ENCODE measurements at places on chromosomes 3 and 15.

DNA sequence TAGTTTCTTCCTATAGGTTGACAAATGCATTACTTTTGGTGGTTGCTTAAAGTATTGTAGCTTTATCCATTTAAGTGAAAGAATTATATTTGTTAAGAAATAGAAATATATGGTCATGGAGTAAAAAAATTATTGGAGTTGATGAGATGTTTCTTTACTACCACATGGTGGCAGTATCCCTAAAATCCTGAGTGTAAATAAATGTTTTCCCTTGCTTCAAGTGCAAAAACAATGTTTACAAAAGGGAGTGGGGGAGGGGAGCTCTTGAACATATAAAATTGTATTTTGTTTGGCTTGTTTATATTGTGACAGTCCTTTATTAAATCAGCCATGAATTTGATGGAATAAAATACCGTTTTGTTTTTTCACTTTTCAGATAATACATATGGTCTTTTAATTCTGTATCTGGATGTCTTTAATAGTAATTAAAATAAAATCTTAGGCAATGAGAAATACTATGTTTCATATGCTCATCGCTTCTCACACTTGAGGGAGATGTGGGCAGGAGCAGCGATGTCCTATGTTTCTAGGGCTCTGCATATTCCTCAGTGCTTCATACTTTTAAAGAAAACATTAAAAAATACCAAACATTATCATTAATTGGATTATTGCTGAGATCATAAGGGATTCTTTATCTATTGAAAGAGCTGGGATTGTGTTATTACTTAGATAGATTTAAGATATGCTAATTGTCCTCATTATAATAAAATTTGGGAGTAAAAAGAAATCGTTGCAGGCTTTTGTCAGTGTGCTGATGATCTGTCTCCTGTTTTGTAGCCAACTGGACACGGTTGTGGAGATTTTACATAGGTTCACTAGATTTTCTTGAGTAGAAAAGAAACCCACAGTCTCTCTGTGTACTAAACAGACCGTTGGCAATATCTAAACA, 349.7 kb downstream of the TUSC7 start:
- no peak for DNase-seq

- no peak for DNase-seq
These were observed 130.1 kb upstream of the BHLHE40 start for GRCh38 chr3:4849136-4849535.

DNA sequence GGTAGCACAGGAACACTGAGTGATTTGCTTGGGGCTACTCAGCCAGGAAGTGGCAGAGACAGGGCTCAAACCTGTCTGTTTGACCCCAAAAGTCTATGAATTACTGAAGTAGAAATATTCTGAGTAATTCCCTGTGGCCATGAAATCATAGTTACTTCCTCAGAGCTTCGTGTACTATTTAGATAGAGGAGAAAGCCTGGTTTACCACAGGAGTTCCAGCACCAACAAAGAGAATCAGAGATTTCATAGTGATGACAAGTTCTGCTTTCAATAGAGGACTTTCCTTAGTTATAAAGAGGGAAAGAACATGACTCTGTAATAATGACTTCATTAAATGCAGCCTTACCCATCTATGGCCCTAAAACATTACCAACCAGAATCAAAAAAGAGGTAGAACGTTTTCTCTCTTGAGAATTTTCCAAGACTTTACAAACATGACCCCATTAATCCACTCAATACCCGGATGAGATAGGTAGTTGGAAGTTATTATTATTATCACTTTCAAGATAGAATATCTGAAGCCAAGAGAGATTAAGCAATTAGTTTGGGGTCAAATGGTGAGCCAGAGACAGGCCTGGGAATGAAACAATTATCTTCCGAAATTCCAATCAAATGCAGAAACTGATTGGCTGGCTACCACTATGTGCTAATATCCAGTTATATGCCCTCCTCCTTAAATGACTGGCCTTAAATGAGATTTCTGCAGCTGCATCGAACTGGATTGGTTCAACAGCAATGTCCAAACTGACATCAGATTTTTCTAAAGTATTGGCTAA, 13.6 kb upstream of the WNT5A start:
- DNase-seq, result no peak

GRCh38 chr15:57495041-57495440, 96.7 kb upstream of the MYZAP start:
- no peak for DNase-seq

GRCh38 chr3:55860049-55860721, 373.1 kb upstream of the WNT5A start:
- no peak for DNase-seq

DNA sequence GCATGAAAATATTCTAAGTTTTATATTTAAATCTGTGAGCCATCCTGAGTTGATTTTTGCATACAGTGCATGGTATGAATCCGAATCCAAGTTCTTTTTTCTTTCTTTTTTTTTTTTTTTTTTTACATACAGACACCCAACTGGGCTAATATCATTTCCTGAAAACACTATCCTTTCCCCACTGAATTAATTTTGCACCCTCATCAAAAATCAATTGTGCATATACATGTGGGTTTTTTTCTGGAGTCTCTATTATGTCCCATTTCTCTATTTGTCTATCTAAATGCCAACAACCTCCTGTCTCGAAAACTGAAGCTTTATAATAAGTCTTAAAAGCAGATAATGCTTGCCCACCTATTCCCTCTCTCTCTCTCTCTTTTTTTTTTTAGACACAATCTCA, 5.9 kb upstream of the ABI3BP start:
- no peak for DNase-seq

DNA sequence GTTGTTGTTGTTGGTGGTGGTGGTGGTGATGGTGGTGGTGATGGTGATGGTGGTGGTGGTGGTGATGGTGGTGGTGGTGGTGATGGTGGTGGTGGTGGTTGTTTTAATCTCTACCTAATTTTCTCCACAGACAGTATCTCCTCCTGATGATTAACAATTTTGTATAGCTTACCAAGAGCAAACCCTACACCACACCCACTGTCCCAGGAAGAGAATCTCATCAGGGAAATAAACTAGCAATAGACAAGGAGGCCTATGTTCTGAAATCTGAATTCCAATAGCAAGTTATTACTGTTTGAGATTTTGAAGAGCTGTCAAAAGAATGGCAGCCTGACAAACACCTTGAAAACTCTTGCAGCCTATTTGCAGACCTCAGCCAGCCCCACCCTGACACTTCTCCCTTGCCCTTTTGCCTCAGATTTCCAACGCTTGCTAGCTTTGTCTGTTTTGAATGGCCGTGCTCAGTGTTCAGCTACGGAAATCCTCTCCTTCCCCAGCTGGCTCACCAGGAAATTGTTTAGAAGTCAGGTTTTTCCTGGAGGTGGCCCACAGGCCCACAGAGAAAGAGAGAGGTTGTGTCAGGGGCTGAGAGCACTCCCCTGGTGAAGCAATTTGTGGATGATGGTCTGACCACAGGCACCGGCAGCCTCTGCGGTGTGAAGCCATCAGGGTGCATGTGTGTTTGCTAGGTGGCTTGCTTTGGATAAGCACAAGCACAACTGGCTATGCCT, 101.6 kb downstream of the MAGI1 start:
- DNase-seq, result no peak

DNA sequence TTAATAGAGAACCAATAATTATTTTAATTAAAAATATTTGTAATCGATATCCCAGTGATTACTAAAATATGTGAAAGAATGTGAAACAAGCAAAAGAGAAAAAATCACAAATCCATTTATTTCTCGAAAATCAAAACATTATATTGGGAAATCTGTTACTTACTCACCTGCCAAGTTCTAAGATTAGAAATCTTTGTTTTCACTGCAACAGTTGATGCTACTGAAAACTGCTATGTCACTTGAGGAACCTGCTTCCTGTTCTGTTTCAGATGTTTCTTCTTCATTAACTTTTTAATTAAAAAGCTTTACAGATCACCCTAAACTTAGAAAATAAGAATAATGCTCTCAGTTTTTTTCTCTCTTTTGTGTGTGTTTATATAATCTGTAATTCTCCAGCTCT, 13.7 kb upstream of the DPH6 start:
- DNase-seq, result no peak

DNA sequence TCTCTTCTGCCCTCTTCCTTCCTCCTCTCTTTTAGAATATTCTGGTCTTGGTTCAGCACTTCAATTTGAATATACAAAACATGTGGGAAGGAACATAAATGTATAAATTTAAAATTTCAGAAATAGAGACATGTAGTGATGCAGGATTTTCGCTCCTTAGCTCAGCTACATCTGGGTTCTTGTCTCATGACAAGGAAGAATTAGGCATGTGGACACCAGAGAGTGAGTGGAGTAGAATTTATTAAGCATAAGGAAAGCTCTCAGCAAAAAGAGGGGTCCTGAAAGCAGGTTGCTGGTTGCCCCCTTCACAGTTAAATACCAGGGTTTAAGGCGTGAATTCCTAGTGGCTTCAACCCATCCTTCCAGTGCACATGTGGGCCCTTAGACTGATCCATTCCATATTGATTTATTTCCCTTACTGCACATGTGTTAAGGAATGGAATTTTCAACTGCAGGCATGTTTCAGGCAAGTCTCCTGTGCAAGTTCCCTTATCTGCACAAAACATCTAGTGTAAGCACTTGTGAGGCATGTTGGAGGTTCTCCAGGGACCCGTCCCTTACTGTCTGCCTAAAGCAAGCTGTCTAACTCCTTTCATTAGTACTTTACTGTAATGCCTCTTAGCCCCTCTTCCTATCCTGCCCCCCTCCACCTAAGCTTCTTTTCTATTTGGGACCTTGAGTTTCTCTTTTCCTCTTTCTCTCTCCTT, 133.2 kb upstream of the STRIT1 start:
- no peak for DNase-seq

- DNase-seq, result no peak
These were observed 29.4 kb downstream of the ZNF589 start for GRCh38 chr3:48270306-48270705.

DNA sequence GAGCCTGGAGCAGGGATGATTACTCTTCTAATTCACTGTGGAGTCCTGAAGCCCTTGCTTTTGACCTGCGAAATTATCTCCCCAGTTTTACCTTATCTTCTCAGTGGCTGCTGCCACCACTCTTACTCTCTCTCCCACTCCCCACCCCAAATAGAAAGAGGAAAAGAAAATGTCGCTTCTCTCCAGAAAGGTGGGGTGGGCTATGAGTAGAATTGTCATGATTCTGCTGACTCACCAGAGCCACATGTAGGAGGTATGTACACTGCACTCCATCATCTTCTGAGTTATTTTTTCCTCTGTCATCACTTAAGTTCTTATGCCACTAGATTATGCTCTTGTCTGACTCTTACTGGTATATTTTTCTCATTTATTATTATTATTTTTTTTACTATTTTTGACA, 43.9 kb upstream of the TMEM158 start:
- DNase-seq, result no peak

DNA sequence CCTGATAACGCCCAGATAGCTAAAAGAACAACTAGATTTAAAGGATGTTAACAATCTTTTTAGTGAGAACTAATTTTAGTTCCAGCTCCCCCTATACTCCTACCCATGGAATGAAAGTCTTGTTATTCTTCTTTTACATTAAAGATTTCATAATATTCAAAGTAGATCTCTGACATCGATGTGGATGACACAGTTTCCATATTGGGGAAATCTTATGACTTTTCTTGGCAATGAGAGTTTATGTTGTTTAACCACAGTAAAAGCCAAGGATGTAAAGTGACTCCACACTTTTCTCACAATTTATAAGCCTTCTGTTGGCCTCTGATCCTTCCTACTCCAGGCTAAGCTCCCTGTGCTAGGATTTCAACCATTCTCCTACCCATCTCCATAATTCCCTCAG, 332.6 kb upstream of the KCNMB2 start:
- no peak for DNase-seq

DNA sequence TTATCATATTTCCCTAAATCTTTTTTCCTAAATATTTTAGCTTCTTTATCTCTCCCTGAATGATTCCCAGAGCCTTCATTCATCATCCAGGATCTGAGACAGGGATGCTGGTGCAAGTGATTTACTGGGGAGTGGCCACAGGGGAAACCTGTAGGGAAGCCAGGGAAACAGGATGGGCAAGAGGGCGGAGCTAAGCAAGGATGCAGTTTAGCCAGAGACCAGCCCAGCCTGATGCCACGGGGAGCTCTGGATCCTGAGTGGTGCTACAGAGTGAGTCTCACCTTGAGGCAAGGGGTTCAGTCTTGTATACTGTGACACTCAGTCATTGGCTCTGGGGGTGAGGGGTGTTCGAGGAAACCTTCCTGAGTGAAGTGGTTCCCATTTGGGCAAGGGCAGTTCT, 39.7 kb upstream of the LRRFIP2 start:
- DNase-seq, result no peak

GRCh38 chr3:93969443-93969842, 4.3 kb downstream of the PROS1 start:
- DNase-seq, result no peak

DNA sequence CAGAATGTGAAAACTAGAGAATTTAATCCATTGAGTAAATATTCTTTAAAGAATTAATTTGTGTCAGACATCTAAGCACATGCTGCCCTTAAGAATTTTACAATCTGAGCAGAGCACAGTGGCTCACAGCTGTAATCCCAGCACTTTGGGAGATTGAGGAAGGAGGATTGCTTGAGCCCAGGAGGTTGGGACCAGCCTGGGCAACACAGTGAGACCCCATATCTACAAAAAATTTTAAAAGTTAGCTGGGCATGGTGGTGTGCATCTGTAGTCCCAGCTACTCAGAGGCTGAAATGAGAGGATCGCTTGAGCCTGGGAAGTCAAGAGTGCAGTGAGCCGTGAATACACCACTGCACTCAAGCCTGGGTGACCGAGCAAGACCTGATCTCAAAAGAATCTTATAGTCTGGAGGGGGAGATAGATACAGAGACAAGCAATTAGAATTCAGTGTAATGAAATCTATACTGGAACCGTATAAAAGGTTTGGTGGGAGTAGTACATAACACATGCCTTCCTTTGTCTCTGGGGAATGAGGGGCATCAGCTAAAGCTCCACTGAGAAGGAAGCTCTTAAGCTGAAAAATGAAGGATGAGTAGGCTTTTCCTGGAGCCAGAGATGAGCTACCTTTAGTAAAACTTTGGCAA, 21.2 kb downstream of the ATP11B start:
- no peak for DNase-seq

DNA sequence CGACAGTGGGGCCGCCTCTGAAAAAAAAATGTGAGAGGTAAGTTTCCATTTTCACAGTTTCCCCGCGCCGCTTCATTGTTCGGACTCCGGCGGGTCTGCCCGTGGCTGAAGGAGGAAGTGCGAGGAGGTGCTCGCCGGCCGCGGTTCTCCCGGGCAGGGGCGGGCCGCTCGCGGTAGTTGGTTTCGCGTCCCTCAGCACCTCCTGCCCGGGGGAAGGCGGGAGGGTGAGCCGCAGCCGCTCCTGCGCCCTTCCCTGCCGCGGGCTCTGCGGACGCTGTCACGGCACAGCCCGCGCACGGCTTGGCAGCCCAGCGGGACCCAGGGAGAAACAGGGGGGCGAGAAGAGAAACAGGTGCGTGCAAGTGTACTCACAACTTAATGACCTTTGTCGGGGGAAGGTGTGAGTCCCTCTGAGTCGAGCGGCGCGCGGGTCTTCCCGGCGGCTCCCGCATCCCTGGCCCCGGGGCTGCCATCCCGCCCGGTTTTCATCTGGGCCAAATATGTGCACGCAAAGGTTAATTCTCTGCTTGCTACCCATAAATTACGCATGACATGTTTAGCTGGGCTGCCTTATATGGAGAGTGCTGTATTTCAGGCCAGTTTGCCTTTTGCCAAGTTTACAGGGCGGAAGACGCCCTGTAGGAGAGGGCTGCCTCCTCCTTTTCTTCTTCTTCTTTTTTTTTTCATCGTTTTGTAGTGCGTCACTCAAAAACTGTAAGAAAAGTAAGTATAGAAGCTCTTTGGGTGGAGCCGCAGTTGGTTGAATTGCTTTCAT, 514 bp downstream of the MBNL1 start:
- peak; percentile 49 for DNase-seq
